Left lung (tissue), 14 donors: ENCODE measurements at places on chromosomes 16 and 17.

- DNase-seq, result no peak
Measured at GRCh38 chr16:31458073-31458843, 1.0 kb upstream of the ARMC5 start.

DNA sequence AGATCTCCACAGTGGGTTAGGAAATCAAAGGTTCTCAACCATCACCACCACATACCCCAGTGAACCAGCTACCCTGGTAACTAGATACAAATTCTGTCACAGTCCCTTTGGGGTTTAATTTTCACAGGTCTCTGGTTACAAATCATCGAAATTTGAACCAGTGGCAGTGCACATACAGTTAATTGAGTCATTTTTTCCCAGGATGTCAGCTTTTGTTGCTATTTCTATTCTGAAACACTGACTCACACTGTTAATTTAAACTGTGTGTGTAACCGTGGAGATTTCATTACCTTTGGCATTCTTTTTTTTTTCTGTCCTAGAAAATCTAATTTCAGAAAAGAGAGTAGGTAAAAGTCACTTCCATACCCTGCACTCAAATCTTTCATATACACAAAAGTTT is 511.5 kb downstream of the TOX3 start:
- no peak for DNase-seq

DNA sequence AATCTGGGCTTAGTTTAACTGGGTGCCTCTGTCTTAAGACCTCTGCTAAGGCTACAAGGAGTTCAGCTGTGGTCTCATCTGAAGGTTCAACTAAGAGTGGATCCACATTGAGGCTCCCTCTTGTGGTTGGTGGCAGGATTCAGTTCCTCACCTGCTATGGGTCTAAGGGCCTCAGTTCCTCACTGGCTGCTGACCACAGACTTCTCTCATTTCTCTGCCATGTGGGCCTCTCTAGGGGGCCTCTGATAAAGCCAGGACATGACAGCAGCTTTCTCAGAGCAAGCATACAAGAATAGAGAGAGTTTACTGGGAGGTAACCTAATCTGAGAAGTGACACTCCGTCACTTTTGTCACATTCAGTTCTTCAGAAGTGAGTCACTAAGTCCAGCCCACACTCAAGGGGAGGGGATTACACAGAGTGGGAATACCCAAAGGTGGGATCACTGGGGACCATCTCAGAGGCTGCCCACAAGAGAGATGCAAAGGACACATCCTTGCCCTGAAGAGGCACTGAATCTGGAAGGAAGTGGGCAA is 19.2 kb upstream of the ABAT start:
- no peak for DNase-seq

- DNase-seq, result no peak
Measured at GRCh38 chr17:82940226-82941020, 100.6 kb upstream of the ZNF750 start.

- DNase-seq, result no peak
Measured at GRCh38 chr17:74599448-74599939, 7.4 kb upstream of the CD300LD start.
